ENCODE measurements at places on chromosomes 11 and 22.
A peak's percentile ranks its signal among the peaks of the same experiment; 100 is the strongest.

DNA sequence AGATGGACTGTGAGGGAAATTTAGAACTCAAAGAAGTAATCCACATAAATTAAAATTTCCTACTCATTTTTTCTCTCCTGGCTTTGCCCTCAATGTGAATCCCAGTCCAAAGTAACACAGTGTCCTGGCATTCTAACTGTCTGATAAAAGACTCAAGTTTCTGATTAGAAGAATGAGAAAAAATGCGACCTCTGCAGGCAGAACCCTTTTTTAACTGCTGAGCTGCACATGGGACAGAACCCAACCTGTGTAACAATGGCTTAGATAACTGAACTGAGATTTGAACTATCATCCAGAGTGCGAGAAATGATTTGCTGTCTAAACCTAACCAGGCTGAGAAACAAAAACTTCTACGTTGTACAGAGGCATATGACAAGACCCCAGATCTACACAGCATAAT, 385.6 kb upstream of the LRRC4C start:
- no peak for DNase-seq

GRCh38 chr11:102664001-102664752, 39.0 kb upstream of the MMP20 start:
- no peak for DNase-seq

DNA sequence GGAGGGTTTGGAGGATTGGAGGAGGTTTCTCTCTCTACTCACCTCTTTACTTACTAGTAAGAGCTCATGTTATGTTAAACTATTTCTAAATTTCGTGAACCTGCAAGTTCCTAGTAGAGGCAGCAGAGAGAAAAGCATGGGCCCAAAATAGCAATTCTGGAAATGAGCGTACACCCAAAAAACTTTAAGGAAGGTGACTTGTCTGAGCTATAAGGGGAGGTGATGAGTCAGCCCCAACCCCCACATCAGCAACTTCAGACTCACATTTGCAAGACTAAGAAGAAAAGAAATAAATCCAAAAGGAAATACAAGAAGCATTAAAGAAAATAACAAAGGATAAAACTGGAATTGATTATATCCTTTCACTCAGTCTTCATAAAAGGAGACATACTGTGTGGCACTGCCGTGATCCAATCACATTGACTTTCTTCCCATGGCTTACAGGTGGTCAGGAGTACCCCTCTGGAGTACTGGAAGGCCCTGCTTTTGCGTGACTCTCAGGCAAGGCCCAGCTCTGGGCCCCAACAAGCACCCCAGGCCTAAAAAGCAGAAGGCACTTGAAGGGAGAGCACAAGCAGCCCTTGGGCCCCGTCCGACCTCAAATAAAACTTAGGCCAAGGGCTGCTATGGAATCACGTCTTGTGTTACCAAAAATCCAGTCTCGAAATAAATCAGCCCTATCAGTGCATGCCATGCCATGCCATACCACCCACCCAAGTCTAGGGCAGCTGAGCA, 14.3 kb downstream of the PACSIN2 start:
- DNase-seq: no peak

GRCh38 chr22:36590441-36591056, 61.6 kb upstream of the EIF3D start:
- DNase-seq: no peak

GRCh38 chr11:94925422-94926270, 47.7 kb downstream of the CWC15 start:
- no peak for DNase-seq

GRCh38 chr11:7574491-7575130, 60.8 kb downstream of the PPFIBP2 start:
- no peak for DNase-seq

DNA sequence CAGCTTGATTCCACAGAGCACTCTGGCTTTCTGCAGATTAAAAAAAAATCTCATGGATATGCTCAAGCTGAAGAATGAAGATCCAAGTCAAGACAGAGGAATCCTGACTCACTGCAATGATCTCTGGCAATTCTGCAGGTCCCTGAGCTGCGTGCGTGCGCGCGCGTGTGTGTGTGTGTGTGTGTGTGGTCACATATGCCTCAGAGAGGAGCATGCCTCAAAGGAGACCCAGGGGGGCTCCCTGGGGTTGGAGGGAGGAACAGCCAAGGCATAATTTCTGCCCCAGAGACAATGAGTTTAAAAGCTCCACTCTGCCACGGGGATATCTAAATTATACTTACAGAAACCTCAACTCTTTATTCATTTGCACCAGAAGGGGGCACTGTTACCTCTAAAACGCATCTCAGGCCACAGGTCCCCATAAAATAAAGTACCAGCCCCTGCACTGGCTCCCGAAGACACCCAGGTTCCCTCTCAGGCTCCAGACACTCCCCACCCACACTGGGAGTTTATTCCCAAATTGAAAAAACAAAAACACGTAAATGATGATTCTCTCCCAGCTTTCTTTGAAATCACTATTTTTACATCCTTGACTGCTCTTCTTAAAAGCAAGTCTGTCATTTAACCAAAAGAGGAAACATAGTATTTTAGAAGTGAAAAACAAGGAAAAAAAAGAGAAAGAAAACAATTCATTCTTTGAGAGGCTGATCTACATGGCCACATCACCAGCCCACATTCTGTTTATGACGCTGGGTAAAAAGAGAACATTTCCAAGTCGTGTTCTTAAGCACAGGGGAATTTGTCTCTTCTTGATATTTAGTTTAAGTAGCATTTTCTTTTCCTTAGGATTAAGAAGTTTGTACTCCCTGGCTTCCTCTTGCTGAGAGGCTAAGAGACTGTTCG, 401.0 kb downstream of the LARGE1 start:
- peak; percentile 60 for DNase-seq

DNA sequence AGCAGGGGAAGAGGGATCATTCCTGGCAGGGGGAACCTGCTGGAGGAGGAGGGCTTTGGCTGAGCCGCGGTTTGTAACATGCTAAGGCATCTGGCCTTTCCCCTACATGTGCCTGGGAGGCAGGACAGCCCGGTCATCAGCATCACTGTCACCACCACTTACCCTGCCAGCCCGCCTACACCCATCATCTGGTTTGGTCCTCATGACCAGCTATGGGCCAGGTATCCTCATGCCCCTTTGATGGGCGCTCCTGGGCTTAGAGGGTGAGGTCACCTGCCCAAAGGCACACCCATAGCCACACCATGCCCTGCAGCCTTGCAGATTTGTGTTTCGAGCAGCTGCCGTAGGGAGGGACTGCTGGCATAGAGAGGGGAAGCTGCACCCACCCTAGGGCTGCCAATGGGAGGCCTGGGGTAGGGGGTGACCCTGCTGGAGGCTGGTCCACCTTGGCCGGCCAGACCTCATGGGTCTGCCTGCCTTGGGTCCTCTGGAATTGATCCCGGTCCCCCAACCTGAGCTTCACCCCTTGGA, 2.6 kb downstream of the MRGPRF start:
- DNase-seq: no peak

- no peak for DNase-seq
These were observed 3.4 kb downstream of the SCGB1D4 start for GRCh38 chr11:62295504-62295903.

- no peak for DNase-seq
These were observed 39.3 kb downstream of the NF2 start for GRCh38 chr22:29642694-29643093.

GRCh38 chr11:17564687-17565042, 17.6 kb downstream of the OTOG start:
- DNase-seq: no peak

DNA sequence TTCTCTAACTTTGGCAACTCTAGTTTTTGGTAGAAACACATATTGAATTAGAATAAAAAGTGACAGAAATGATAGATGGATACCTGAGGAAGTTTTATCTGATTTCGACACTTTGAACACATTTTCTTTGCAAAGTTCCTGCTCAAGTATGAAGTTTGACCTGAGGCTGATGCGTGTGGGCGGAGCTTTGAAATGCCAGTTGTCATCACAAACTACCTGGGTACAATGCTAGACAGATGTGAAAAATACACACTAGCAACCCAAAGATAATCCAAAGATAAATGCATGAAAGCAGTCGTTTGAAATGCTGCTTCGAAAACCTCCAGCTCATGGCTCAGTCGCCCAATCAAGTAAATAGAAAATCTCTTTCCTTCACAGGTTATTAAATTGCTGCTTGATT, 54.8 kb downstream of the CD44 start:
- no peak for DNase-seq

DNA sequence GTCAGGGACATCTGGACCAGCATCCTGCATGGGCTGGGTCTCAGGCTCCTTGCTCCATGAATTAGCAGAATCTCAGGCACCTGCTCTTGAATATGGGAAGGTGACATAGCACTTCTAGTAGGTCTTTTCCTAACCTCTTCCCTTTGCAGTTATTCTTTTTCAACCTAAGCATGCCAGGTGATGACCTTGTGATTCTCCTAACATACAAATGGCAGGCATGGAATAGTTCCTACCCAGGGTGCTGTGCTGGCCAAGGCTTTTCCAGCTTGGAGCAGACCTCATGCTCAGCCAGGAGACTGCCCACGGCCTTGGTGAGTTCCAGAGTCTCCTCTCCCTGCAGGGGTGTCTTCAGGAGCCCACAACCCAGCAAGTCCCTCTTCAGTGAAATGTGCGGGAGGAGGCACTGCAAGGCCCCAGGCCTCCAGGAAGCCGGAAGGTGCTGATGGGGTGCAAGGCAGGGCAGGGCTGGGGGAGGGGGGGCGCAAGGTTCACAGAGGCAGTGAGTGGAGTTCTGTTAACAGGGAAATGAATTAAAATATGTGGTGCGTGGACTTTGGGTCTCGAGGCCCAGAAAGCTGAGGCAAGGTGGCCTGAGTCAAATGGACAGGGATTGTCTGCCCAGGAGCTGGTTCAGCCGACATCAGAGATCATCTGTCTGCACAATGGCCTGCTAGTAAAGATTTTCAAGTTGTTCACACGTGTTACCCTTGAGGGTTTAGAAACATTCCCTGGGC, 75.9 kb upstream of the SEPTIN5 start:
- no peak for DNase-seq

DNA sequence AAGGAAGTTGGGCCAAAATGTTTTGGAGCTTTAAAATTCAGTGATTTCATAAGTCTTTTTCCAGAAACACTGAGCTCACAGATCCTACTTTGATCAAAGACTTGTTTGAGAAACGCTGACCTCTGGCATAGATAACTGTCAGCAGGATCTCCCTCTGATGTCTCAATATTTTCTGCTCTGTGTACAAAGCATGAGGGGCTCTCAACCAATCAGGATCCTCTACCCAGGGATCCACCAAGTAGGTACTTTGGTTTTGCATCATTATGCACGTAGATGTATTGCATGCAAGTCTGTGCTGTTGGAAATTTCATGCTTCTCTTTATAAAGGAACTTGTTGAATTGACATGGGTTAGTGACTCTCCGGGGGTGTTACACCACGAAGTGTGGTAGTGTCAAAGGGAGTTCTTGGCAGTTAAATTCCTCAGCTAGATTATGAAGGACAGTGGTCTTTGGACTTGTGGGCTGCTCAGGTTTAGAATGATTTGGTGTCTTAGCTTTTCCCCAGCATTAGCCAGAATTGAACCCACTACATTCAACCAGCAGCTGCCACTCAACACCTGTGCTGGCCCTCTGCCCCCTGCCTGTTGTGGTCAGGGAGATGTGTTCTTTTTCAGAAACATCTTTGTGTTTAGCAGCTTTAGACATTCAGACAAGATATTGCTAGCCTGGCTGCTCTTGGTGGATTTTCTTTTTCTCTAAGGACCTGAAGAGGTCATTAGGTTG, 1.7 kb upstream of the DIXDC1 start:
- DNase-seq: no peak
